Activated T-helper 2 cell treated with anti-CD3 and anti-CD28 coated beads, Interferon-gamma antibody, Interleukin-2, Interleukin-4, amounts not matched to agents 10 μg/mL and 5 μg/mL and 100 μg/mL, durations not matched to agents 14 hours and 24 hours and 36 hours (primary cell): ENCODE measurements at places on chromosomes 4 and X.

- no peaks in the 10 kb centered on the region for H3K36me3 ChIP-seq
- H3K27ac ChIP-seq, result no peak overlapping the region
- no peaks in the 10 kb centered on the region for H3K27me3 ChIP-seq
- no peak for DNase-seq
- no peaks in the 10 kb centered on the region for H3K4me1 ChIP-seq
These were observed 711.6 kb upstream of the GRID2 start for GRCh38 chr4:91592125-91592524.

GRCh38 chr4:102791318-102791835, 30.6 kb upstream of the MANBA start:
- peaks cover 59% of the 10 kb centered on the region for H3K36me3 ChIP-seq
- H3K4me3 ChIP-seq, result no peak overlapping the region
- H3K4me1 ChIP-seq, result peaks cover 31% of the 10 kb centered on the region
- H3K27me3 ChIP-seq, result no peaks in the 10 kb centered on the region
- no peak overlapping the region for H3K27ac ChIP-seq
- no peak for DNase-seq

- H3K36me3 ChIP-seq, result no peaks in the 10 kb centered on the region
- H3K27me3 ChIP-seq, result peaks cover 8% of the 10 kb centered on the region
- H3K4me3 ChIP-seq, result no peak overlapping the region
- no peak overlapping the region for H3K27ac ChIP-seq
These were observed 107.8 kb downstream of the GATB start for GRCh38 chr4:151652841-151653547.

DNA sequence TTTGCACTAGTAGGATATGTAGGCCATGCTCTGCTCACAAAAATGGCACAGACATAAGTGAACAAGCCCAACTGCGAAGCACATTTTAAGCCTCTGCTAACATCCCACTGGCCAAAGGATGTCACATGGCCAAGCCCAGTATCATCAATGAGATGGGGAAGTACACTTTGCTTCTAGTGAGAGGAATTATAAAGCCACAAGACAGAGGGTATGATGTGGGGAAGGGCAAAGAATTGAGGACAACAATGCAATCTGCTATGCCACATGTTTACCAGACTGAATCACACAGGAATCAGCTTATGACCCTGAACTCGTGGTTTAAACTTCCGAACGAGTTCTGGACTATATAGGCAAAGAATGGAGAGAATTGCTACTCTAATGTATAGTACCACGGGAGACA, 39.1 kb downstream of the SUPT20HL1 start:
- DNase-seq, result no peak
- peaks cover 2% of the 10 kb centered on the region for H3K4me1 ChIP-seq
- H3K27me3 ChIP-seq, result peaks cover 3% of the 10 kb centered on the region
- no peak overlapping the region for H3K27ac ChIP-seq

- peaks cover 2% of the 10 kb centered on the region for H3K4me1 ChIP-seq
- no peaks in the 10 kb centered on the region for H3K36me3 ChIP-seq
- no peaks in the 10 kb centered on the region for H3K27me3 ChIP-seq
- DNase-seq, result no peak
These were observed 198.8 kb downstream of the PPP3CA start for GRCh38 chr4:101148551-101148950.

DNA sequence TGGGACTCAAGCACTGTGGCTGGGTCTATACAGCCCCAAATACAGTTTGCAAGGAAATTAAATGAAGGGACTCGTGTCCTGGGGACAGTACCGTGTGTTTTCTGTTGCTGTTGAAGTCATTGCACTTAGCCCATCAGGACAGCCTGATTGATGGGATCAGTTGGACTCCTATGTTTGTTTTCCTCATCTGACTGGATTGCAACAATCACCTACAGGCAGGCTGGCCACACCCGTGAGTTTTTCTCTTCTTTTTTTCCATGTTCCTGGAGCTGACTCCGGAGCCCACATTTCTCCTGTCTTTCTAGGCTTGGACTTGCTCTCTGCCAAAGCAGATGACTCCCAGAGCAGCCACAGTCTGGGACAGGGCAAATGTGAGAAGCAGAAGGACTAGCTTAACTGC, 38.1 kb downstream of the RTL9 start:
- no peaks in the 10 kb centered on the region for H3K4me1 ChIP-seq
- no peak overlapping the region for H3K4me3 ChIP-seq
- H3K36me3 ChIP-seq, result no peaks in the 10 kb centered on the region
- peaks cover 3% of the 10 kb centered on the region for H3K27me3 ChIP-seq

GRCh38 chr4:36280555-36280954, 861 bp upstream of the DTHD1 start:
- no peak for DNase-seq
- peaks cover 80% of the 10 kb centered on the region for H3K4me1 ChIP-seq
- H3K27me3 ChIP-seq, result no peaks in the 10 kb centered on the region
- H3K27ac ChIP-seq, result peak overlapping the region; percentile 78

DNA sequence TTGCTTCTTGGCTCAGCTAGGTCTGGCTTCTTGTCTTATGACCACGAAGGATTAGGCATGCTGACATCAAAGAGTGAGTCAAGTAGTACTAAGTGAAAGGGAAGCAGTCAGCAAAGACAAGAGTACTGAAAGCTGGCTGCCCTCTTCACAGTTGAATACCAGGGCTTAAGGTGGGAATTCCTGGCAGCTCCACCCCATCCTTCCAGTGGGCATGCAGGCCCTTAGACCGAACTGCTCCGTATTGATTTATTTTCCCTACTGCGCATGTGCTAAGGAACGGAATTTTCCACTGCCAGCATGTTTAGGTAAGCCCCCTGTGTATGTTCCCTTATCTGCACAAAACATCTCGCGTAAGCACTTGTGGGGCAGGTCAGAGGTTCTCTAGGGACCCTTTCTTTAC, 2320.1 kb downstream of the ARAP2 start:
- no peaks in the 10 kb centered on the region for H3K36me3 ChIP-seq
- H3K27me3 ChIP-seq, result no peaks in the 10 kb centered on the region
- no peak overlapping the region for H3K4me3 ChIP-seq
- no peak overlapping the region for H3K27ac ChIP-seq
- DNase-seq, result no peak
- no peaks in the 10 kb centered on the region for H3K4me1 ChIP-seq

DNA sequence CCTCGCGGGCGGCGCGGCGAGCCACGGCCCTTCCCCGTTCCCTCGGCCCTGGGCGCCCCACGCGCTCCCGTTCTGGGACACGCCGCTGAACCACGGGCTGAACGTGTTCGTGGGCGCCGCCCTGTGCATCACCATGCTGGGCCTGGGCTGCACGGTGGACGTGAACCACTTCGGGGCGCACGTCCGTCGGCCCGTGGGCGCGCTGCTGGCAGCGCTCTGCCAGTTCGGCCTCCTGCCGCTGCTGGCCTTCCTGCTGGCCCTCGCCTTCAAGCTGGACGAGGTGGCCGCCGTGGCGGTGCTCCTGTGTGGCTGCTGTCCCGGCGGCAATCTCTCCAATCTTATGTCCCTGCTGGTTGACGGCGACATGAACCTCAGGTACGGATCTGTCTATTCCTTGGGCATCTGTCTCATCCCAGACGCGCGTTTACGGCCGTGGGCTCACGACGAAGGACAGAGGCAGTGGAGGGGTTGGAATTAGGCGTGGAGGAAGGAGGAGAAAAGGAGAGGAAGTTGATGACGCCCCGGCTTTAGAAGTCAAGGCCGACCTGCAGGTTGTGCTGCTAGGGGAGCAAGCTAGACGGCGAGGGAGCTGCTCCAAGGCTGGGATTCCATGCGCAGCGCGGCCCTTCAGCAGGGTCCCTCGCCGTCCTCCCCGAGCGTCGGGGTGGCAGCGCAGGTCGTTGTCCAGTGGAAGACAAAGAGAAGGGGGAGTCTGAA, 792 bp downstream of the SLC10A4 start:
- H3K36me3 ChIP-seq, result no peaks in the 10 kb centered on the region
- peaks cover 5% of the 10 kb centered on the region for H3K4me1 ChIP-seq
- H3K4me3 ChIP-seq, result peak overlapping the region; percentile 38

- no peak for DNase-seq
- H3K36me3 ChIP-seq, result no peaks in the 10 kb centered on the region
- peaks cover 4% of the 10 kb centered on the region for H3K4me1 ChIP-seq
- H3K27ac ChIP-seq, result no peak overlapping the region
These were observed 221.7 kb downstream of the APBB2 start for GRCh38 chr4:40992472-40993295.

- H3K4me3 ChIP-seq, result no peak overlapping the region
- no peaks in the 10 kb centered on the region for H3K27me3 ChIP-seq
- H3K27ac ChIP-seq, result no peak overlapping the region
- peaks cover 47% of the 10 kb centered on the region for H3K36me3 ChIP-seq
- DNase-seq, result no peak
- H3K4me1 ChIP-seq, result peaks cover 44% of the 10 kb centered on the region
These were observed 6.9 kb downstream of the MTMR1 start for GRCh38 chrX:150700107-150700506.

GRCh38 chrX:125289209-125289608, 30.5 kb upstream of the TEX13C start:
- no peak overlapping the region for H3K27ac ChIP-seq
- peaks cover 10% of the 10 kb centered on the region for H3K4me1 ChIP-seq
- no peak overlapping the region for H3K4me3 ChIP-seq
- DNase-seq, result no peak

DNA sequence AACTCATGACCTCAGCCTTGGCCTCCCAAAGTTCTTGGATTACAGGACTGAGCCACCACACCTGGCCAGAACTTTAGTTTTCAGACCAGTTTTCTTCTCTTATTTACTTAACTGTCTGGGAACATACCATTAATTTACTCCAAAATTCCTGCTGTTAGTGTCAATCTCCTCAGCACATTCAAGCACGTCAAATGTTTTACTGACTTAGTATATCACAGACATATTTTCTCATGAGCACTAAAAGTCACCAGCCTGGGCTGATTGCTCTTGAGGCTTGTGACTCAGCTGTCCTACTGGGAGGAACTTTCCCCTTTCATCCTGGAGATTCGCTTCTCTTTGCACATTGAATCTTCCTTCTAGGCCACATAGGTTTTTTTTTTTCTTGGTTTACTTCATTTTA, 109.6 kb downstream of the PCDH18 start:
- no peaks in the 10 kb centered on the region for H3K4me1 ChIP-seq
- no peaks in the 10 kb centered on the region for H3K36me3 ChIP-seq
- H3K4me3 ChIP-seq, result no peak overlapping the region
- no peak for DNase-seq
- no peaks in the 10 kb centered on the region for H3K27me3 ChIP-seq

- H3K27me3 ChIP-seq, result peaks cover 5% of the 10 kb centered on the region
- peaks cover 7% of the 10 kb centered on the region for H3K4me1 ChIP-seq
- no peak overlapping the region for H3K27ac ChIP-seq
- no peaks in the 10 kb centered on the region for H3K36me3 ChIP-seq
- no peak overlapping the region for H3K4me3 ChIP-seq
These were observed 54.5 kb downstream of the RTL9 start for GRCh38 chrX:110412971-110413726.

- no peaks in the 10 kb centered on the region for H3K27me3 ChIP-seq
- no peak overlapping the region for H3K27ac ChIP-seq
- H3K4me3 ChIP-seq, result no peak overlapping the region
- no peak for DNase-seq
- no peaks in the 10 kb centered on the region for H3K36me3 ChIP-seq
- no peaks in the 10 kb centered on the region for H3K4me1 ChIP-seq
These were observed 199.9 kb downstream of the TMA16 start for GRCh38 chr4:163694385-163694784.

DNA sequence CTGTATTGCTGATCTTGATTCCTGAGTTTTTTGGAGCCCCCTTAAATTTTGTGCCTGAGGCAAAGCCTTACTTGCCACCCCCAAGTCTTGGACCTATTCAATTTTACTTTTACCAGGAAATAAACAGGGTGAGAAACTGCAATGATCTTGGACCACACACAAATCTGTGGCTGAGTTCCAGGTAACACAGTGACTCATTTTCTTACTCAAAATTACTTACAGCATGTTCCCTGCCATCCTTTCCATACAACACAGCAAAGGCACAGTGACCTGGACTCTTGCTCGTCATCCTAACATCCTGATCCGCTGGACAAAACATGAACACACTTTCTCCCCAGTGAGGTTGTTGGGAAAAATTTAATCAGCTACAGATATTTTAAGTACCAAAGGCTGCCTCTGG, 60.7 kb upstream of the S100G start:
- H3K27ac ChIP-seq, result no peak overlapping the region
- peaks cover 17% of the 10 kb centered on the region for H3K4me1 ChIP-seq
- H3K4me3 ChIP-seq, result no peak overlapping the region
- peaks cover 20% of the 10 kb centered on the region for H3K36me3 ChIP-seq
- DNase-seq, result no peak

DNA sequence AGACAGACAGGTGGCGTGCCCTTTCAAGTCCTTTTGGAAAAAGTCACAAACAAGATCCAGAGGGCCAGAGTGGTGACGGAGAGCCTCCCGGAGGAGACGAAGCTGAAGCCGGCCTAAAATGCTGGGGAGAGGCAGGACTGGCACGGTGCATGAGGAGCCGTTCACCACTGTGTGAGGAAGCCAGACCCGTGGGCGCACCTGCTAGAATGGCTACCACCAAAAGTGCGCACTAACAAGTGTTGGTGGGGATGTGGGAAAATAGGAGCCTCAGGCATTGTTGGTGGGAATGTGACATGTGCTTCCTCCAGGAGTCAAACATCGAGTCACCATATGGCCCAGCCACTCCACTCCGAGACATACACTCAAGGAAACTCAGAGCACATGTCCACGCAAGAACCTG, 67.4 kb upstream of the HELT start:
- no peaks in the 10 kb centered on the region for H3K36me3 ChIP-seq
- no peak for DNase-seq
- no peak overlapping the region for H3K27ac ChIP-seq

DNA sequence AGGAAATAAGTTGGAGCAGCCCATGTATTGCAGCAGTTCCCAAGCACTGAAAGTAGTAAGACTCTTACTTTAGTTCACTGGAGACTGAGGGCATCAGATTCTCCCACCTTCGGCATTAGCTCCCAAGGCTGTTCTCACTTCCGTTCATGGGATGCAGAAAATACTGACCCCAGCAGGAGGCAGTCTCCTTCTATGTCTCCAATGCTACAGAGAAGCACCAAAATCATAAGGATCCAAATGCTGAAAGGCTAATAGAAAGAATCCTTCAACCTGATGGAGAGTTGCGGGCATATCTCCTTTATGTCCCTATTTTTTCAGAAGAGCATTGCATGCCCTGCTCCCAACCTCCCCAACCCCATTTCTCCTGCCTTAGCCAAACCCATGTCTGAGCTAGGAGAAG, 32.4 kb downstream of the ADH7 start:
- no peak overlapping the region for H3K27ac ChIP-seq
- no peaks in the 10 kb centered on the region for H3K36me3 ChIP-seq
- H3K27me3 ChIP-seq, result peaks cover 14% of the 10 kb centered on the region

GRCh38 chr4:109760682-109761081, 30.8 kb upstream of the PLA2G12A start:
- H3K36me3 ChIP-seq, result no peaks in the 10 kb centered on the region
- DNase-seq, result no peak
- H3K27ac ChIP-seq, result no peak overlapping the region
- peaks cover 10% of the 10 kb centered on the region for H3K4me1 ChIP-seq

DNA sequence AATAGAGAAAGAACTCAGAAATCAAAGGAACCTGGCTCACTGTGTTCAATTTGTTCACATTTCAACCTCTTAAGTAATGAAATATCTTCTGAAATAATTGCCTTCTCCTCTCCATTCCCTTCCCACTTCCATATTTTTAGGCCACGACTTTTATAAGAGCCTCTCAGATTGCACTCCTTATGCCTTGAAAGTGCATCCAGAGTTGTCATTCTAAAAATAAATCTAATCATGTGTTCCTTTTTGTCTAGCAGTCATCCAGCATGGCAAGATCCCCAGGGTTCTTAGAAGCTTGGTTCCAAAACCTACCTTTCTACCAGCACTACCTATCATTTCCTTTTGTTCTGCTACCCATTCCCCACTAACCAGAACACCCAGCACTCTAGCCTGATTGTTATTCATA, 42.4 kb upstream of the RPA4 start:
- no peak for DNase-seq
- no peaks in the 10 kb centered on the region for H3K4me1 ChIP-seq
- H3K27me3 ChIP-seq, result no peaks in the 10 kb centered on the region
- H3K36me3 ChIP-seq, result no peaks in the 10 kb centered on the region
- H3K4me3 ChIP-seq, result no peak overlapping the region

GRCh38 chr4:150366487-150366999, 215.4 kb upstream of the MAB21L2 start:
- H3K4me1 ChIP-seq, result peaks cover 9% of the 10 kb centered on the region
- no peak overlapping the region for H3K27ac ChIP-seq
